ENCODE measurements at places on chromosomes 1 and 21. TPM values are rescaled to one million over a fixed set of nuclear protein-coding genes. Genes with fewer than 3 reads are reported as not detected.
A peak's percentile ranks its signal among the peaks of the same experiment; 100 is the strongest.

The IGFN1 gene
- total RNA-seq = 0.21 TPM

The LACTBL1 gene
- not detected for total RNA-seq

The GBP1 gene
- total RNA-seq = 56.7 TPM

The COPA gene
- 136 TPM for total RNA-seq

The MNDA gene
- not detected for total RNA-seq

The TRABD2B gene
- total RNA-seq = not detected

The TNFSF18 gene
- total RNA-seq = not detected

DNA sequence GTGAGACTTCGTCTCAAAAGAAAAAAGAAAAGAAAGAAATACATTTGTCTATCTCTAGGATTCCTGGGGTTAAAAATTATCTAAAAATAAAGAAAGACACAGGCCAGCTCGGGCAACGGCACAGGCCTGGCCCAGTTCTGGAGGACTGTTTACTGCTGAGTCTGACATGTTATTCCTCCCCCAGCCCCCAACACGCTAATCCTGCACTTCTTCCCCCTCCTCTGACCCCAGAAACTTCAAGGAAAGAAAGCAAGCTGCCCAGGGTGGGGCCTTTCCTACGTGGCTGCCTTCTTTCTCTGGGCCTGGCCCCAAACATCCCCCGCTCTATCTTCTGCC, 40.0 kb downstream of the ACOT7 start:
- no peak for ATAC-seq

DNA sequence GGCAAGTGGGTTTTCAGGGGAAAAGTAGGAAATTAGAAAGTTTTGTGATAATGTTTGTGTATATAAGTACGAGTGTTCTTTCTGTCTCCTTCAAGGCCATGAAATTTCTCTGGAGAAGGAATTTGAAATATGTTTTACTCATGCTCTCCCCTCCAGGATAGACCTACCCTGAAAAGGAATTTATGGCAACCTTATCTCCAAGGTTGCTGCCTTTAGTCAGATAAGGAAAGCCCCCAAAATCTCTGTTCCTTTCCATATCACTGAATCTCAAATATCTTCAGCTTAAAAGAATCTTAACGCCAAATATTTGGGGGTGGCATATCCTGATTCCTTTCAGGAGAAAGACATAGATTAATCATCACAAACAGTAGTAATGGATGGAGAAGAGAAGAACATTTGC, 499 bp upstream of the C4BPB start:
- ATAC-seq = no peak

- peak; percentile 28 for ATAC-seq
Observed at GRCh38 chr1:8858888-8859706, 19.4 kb downstream of the ENO1 start.

GRCh38 chr1:161082996-161083747, 6.2 kb downstream of the NECTIN4 start:
- peak; percentile 61 for ATAC-seq

- ATAC-seq = no peak
Observed at GRCh38 chr1:67834246-67834877, 1.1 kb upstream of the GNG12 start.

DNA sequence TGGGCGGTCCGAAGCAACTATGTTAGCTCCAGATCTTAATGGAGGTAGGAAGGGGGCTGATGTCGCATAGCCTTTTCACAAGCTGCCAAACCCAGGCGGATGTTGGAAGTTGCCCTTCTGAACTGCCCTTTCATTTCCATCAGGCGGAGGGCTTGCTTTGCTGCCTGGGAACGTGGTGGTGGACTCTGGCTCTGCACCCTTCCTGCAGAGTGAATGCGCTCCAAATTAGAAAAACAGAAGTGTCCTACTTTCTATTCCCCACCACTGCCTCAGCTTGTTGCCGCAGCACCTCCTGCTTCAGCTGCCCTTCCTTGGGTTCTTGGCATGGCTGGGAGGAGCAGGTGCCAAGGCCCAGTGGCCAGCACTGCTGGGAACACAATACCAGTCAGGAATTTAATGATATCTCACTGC, 60.6 kb downstream of the AK4 start:
- ATAC-seq = no peak

- ATAC-seq = no peak
Observed at GRCh38 chr21:45310459-45310858, 22.8 kb upstream of the POFUT2 start.

DNA sequence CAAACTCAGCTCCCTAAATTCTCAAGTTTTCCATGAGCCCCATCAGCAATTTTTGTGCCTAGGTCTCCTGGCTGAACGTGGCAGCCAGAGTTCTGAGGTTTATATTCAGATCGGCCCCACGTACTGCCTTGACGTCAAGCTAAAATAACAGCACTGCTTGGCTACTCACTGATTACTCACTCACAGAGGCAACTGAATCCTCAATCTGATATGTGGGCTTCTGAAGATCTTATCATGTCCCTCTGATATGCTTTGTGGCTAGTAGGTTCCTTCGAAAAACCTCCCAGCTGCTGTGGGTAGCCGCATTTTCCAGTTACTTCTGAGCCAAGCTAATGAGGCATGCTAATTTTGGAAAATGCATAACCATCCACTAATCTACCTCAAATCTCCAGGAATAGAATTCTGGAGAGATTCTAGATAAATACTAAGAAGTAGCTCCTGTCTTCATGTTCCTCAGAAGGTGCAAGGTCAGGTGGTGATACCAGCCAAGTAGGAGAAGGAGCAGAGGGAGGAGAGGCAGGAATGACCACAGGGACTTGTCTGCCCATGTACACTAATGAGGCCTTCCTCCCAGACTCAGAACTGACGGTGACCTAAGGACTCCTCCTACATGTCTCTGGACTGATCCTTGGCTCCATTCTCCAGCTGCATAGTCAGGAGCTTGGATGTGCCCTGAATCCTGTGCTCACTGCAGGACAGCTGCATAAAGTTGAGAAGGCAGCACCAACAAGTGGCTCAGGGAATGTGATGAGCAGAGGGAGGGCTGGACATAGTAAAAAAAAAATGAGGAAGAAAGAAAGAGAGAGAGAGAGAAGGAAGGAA, 263.7 kb downstream of the TNR start:
- peak; percentile 65 for ATAC-seq

GRCh38 chr1:23171181-23171755, 2.6 kb upstream of the LUZP1 start:
- ATAC-seq = no peak

- ATAC-seq = no peak
Observed at GRCh38 chr1:195898924-195899323, 709.3 kb downstream of the KCNT2 start.

- no peak for ATAC-seq
Observed at GRCh38 chr1:159334797-159335196, 32.7 kb downstream of the FCER1A start.

DNA sequence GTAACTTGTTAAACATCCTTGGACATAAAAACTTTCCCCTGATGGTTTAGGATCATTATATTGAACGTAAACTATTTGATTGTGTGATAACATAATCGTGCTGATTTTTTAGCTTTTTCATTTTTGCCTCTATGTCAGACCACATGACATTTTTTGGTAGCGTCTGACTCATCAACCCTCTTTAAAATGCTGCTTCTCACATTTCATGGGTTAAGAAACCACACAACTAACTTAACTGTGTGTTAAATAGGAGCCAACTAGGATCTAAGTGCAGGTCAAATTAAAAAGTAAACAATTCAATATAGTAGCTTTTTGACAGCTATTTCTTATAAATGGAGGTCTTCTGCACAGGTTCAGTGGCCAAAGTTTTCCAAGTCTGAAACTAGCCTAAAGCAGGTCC, 9.8 kb downstream of the BTG3 start:
- peak; percentile 59 for ATAC-seq

- ATAC-seq = peak; percentile 23
Observed at GRCh38 chr21:44626262-44626661, 631 bp upstream of the KRTAP10-9 start.

DNA sequence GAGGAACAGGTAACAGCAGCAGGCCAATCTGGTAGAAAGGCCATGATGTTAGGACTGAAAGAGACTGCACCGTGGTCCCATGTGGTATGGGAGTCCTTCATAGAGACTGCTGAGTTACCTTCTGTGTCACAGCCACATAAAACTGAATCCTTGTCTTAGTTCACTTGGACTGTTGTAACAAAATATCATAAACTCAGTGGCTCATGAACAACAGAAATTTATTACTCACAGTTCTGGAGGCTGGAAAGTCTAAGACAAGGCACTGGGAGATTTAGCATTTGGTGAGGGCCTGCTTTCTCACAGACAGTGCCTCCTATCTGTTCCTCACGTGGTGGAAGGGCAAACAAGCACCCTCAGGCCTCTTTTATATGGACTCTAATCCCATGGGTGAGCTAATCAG, 67.5 kb downstream of the CD2 start:
- no peak for ATAC-seq

GRCh38 chr1:223208164-223209076, 65.4 kb upstream of the TLR5 start:
- no peak for ATAC-seq

- ATAC-seq = peak; percentile 76
Observed at GRCh38 chr1:219416598-219417238, 196.2 kb downstream of the ZC3H11B start.

DNA sequence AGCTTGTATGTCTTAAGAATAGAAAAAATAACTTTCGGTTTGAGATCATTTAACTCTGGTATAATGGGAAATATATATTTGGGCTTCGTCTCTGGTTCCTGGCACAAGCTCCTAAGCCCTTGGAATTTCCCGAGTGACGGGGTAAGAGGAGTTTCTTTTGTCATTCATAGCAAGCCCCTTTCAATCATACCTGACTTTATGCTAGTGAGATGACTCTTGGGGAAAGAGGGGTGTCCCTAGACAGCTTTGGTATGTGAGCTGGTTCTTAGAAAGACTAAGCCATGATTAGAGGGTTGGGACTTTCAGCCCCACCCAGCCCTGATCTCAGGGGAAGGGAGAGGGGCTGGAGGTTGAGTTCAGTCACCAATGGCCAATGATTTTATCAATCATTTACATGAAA, 13.9 kb upstream of the MTARC1 start:
- no peak for ATAC-seq

GRCh38 chr1:21855257-21856096, 43.4 kb downstream of the LDLRAD2 start:
- no peak for ATAC-seq

DNA sequence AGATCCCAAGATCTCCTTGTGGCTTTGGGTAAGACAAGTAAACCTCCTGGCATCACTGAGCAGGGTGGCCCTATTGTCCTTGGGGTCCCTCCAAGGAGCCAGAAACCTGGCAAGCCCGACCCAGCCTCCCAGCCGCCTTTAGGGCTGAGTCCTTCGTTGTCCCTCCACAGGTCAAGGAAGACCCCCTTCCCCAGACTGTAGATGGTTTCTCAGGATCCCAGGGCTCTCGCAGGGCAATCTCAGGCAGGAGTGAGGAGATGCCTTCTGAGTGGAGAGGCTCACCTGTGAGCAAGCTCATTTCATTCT, 71.6 kb upstream of the CSF3R start:
- no peak for ATAC-seq

DNA sequence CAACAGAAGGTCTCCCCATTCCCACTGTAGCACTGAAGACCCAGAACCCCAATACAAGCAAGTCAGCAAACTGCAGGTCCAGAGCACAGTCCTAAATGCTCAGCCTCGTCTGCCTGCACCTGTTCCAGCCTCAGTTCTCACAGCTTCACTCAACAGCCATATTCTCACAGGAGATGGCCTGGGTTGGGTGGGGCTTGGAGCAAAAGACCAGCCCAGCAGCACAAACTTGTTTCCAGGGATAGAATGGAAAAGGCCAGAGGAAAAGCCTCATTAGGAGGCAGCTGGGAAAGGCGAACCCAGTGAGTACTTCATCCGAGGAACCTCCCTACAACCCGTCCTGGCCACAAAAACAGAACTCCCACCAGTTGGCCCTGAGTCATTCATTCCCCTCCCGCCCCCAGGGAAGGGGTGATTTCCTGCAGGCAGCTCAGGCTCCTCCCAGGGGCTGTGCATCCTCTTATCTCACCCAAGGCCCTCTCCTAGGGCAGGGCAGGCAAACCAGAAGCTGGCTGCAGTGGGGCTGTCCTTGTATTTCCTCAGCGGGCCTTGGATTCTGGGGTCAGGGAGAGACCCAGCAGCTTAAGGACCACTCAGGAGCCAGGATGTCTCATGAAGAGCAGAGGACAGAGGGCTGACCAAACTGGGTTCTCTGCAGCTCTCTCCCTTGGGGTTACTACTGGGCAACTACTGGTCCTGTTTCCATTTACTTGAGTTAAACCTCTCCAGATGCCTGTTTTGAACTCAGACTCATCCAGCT, 7.4 kb upstream of the MPL start:
- ATAC-seq = peak; percentile 98

DNA sequence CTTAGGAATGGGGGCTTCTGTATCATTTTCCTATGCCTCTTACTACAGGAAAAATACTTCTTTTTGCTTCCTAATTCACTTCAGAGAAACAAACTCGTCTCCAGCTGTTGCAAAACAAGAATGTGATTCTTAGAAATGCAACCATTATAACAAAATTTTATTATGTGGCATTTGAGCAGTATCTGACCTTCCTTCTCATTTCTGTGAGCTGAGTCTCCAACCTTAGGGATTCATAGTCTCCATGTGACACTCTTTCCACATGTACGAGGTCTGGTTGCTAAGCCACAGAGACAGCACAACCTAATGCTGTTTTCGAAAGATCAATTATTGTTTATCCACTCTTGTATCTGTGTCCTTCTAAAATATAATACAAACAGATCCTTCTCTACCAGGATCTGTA, 75.3 kb upstream of the RGS4 start:
- ATAC-seq = no peak

DNA sequence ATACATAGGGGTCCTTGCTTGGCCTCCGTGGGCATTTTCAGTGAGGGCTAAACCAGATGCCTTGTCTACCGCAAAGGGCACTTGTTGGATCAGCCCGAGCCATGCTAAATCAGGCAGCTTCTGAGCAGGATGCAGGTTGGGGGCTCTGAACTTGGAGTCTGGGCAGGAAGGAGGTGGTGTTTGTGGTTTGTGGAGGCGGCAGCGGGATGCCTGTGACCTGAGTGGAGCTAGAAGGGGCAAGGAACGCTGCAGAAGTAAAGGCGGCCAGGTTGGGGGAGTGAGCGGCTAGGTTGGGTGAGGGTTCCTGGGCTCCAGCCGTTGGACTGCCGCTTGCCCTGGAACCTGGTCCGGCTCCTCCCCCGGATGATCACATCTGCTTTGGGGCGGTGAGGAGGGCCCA, 183.9 kb downstream of the CAMTA1 start:
- ATAC-seq = peak; percentile 44

- ATAC-seq = peak; percentile 21
Observed at GRCh38 chr1:185363205-185363604, 46.2 kb upstream of the IVNS1ABP start.

- no peak for ATAC-seq
Observed at GRCh38 chr21:46057710-46058241, 40.1 kb upstream of the COL6A2 start.

DNA sequence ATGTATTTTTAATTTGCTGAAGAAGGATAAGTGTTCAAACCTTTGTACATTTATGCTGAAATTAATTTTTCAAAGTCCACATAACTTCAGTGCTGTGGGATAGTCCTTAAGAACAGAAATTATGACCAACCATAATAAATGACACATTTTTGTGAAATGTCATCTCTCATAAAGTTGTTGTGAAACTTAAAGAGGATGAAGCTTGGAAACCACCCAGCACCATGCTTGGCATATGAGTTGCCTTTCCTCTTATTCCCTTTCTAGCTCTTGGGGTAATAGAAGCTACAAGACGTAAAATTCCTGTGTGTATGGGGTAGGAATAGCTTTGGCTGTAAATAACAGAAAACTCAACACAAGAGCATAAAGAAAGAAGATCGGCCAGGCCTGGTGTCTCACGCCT, 18.9 kb upstream of the USP24 start:
- no peak for ATAC-seq

GRCh38 chr1:39646232-39647081, 7.0 kb upstream of the HEYL start:
- no peak for ATAC-seq

- ATAC-seq = no peak
Observed at GRCh38 chr1:245129319-245130240, 25.2 kb upstream of the KIF26B start.
